Hippocampal formation (tissue), 2 donors: ENCODE measurements at places on chromosomes 2 and 18.

DNA sequence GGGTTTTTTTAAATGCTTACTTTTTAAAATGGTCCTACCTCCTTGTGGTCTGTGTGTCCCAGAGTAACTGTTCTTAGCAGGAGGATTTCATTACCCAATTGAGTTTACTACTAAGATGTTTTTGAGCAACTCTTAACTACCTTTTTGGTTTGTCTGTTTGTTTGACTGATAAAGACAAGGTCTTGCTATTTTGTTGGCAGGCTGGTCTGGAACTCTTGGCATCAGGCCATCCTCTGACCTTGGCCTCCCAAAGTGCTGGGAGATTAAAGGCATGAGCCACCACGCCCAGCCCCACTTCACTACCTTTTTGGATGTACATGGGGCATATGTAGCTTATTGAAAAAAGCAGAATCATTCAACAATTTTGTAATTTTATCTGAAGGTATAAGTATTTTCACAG lies 14.9 kb downstream of the MRPS9 start:
- DNase-seq = no peak

DNA sequence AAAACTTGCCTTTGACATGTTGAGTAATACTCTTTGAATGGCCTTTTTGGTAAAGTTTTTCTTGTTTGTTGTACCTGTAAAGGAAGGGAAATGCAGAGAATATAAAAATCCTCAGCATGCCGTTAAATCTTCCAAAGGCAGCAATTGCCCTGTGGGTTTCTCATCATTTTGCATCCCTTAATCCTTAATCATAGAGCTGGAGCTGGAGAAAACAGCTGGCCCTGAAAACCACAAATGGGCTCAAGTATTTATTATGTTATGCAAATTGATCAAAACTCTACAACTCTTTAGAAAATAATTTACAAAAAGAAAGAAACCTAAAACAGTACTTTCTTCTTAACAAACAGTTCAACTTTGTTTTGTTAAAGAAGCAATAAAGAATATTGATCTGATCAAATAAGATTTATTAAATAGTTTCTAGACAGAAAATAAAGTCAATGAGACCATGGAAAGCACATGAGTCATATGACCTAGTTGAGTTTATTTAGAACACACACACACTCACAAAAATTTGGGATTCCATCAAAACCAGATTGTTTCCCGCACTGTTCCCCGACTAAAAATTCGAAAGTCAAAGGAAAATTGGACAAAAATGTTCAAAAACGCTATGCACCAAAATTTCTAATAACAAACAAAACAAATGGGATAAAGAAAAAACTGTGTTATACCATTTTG lies 309.0 kb downstream of the GULP1 start:
- DNase-seq = no peak

DNA sequence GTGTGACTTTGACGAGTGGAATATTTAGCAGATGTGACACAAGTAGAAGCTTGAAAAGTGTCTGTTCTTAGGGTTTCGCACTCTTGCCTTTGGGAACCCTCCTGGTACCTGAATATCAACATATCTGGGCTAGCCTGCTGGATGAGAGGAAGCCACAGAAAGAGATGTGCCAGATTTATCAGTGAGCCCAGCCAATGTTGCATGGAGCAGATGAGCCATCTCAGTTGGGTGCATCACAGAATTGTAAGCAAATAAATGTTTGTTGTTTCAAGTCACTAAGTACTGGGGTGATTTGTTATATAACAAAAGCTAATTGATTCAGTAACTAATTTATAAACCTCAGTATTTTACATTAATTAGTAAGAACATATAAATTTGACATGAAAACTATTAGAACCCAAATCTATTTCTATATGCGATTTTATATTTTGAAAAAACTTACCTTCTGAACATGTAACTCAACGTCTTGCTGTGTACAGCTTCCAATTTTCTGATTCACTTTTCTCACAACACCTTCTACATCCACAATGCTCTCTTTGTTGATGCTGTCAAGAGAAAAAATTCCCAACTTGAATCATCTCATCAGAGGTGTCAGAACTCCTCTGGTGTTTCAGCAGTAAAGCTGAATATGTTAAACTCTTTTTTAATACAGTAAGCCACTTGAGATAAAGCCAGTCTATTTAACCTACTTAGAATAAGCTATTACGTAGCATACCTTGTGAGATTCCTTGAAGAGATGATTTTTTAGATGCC lies 42.3 kb downstream of the DARS1 start:
- DNase-seq = no peak

- no peak for DNase-seq
Observed at GRCh38 chr18:13431886-13432285, 213.3 kb downstream of the LDLRAD4 start.

GRCh38 chr2:124193706-124194105 lies 168.6 kb downstream of the CNTNAP5 start:
- DNase-seq = no peak

- DNase-seq = no peak
Observed at GRCh38 chr2:74515981-74516633, 1.9 kb downstream of the TLX2 start.

DNA sequence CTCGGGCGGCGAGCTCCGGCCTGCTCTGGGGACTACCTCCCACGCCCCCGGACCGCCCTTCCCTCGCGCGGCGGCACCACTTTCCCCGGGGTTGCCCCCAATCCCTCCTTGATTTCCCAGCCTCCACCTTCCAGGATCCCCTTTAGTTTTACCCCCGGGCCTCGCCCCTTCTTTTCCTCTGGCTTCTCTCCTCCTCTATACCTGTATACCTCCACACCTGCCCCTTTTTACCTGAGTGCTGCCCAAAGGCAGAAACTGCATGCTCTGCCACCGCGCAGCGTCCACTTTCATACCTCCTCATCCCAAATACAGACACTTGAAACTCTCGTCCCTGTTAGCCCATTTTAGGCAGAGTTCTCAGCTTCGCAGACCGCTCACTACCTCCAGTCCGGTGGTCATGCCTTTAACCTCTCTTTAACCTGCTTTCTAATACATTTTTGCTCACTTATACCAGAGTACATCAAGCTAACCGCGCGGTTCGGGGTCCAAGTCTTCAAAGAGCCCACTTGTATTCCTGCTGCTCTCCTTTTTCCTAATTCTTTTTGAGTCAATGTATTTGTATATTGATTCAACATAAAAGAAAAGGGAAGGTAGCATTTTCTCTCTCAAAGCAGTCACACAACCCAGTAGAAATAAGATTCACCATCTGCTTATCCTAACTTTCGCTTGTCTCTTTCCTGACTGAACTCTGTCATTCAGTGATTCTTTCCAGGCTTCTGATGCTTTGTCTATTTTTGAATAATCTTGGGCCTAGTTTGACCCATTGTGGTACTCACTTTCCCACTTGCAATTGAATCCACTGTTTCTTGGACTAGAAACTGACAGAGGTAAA lies 901 bp downstream of the SPOPL start:
- peak; percentile 52 for DNase-seq

GRCh38 chr2:219574484-219575311 lies 2.6 kb downstream of the INHA start:
- DNase-seq = no peak

- DNase-seq = no peak
Observed at GRCh38 chr2:127770973-127771735, 39.8 kb downstream of the WDR33 start.

GRCh38 chr18:26414901-26415440 lies 133.4 kb downstream of the KCTD1 start:
- DNase-seq = no peak

GRCh38 chr18:26621161-26622026 lies 73.0 kb upstream of the KCTD1 start:
- DNase-seq = no peak

DNA sequence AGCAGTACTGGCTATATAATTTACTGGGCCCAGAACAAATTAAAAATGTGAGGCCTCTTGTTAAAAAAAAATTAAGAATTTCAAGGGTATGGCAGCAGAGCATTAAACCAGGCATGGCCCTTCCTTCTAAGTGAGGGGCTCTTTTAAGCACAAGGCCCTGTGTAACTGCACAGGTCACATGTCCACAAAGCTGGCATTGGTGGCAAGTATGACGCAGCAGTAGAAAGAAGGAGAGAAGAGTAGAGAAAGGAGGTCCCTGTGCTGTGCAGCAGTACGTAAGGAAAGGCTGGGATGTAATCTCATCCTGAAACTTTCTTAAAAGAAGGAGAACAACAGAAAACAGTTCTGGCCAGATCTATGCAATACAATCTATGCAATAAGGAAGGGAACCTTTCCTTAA lies 51.2 kb downstream of the MBD2 start:
- no peak for DNase-seq

GRCh38 chr2:11761259-11761658 lies 14.8 kb downstream of the LPIN1 start:
- DNase-seq = no peak

DNA sequence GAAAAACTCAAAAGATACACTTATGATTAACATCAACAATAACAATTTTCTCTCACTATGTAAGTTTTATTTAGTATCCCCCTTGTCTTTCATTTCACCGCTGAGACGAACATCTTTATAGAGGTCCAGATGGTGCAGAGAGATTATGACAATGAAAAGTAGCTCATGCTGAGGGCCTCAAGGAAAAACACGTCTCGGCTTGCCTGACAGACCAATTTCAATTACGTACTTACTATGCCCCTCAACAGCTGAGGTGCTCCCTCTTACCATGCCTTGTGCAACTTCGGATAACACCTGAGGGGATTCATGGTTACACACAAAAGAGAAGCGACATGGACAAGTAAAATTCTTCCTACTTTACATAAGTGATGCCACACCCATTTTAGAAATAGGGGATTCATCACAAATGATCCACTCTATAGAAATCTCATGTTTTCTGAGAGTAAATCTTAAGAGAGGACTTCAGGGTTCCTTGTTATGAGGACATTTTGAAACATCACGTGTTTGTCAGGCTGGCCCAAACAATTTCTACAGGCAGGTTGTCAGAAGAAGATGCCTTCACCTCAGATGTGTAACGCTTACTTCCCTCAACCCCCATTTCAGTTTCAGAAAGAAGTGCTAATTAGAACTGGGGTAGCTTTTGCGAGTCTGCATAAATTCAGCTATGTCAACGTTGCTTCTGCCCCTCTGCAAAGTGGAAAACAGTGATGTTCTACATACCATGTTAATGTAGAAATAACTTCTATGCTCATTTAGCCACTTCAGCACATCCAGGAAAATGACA lies 191.4 kb downstream of the NRXN1 start:
- DNase-seq = no peak

DNA sequence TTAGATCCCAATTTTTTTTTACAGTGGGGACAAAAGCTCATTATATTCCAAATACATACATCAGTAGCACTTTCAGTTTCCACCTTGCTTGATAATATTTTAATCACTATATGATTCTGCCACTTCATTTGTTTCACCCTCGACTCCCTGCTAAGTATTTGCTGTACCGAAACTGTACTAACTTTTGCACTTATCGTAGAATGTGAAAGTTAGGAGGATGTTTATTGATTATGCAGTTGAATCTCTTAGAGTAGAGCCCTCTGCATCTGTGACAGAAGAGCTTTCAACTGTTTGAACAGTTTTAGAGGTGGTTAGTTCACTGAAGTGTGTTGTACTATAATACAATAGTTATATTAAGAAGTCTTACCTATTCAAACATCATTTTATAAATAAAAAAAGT lies 20.8 kb downstream of the NCOA1 start:
- no peak for DNase-seq

DNA sequence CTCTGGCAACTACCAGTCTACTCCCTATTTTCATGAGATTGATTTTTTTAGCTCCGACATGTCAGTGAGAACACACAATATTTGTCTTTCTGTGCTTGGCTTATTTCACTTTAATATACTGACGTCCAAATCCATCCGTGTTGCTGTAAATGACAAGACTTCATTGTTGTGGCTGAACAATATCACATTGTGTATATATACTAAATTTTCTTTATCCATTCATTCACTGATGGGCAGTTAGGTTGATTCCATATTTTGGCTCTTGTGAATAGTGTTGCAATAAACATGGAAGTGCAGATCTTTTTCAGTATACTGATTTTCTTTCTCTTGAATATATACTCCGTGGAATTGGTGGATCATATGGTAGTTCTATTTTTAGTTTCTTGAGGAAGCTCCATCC lies 5.8 kb upstream of the TTC21B start:
- no peak for DNase-seq

DNA sequence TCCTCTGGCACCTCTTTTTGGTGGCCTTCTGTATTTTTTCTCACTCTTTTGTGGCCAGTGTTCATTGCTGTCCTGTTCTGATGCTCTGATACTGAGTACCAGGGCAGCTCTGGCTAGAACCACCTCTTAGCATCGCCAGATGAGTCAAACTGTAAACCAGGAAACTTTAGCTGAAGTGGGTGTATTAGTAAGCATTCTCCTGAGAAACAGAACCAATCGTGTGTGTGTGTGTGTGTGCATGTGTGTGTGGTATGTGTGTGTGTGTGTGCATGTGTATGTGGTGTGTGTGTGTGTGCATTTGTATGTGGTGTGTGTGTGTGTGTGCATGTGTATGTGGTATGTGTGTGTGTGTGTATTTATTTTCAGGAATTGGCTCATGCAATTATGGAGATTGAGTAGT lies 166.3 kb upstream of the SKOR2 start:
- no peak for DNase-seq

GRCh38 chr2:47070920-47071824 lies 83.9 kb downstream of the STPG4 start:
- no peak for DNase-seq

DNA sequence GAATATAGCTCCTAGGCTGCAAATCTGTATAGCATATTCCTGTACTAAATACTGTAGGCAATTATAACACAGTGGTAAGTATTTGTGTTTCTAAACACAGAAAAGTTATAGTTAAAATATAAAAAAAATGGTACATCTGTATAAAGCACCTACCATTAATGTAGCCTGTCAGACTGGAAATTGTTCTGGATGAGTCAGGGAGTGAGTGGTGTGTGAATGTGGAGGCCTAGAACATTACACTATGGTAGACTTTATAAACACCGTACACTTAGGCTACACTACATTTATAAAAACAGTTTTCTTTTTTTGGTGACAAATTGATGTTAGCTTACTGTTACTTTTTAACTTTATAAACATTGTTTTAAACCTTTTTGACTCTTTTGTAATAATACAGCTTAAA lies 226.3 kb downstream of the CCDC85A start:
- DNase-seq = no peak

DNA sequence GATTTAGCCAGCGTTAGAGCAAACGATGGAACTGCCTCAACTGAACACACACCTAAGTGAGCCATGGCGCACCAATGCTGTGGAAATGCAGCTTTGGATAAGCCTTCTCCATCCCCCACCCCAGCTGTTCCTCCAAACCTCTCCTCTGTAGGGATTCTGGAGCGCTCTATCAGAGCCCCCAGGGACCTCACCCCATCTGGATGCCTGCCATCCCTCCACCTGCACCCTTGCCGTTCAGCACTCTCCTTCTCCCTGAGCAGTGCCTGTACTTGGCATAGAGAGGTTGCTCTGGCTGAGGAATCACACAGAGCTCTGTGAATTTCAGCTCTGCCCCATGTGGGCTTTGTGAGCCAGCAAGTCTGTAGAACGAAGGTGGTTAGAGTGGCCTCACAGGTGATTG lies 42.8 kb upstream of the INHBB start:
- DNase-seq = no peak

- DNase-seq = no peak
Observed at GRCh38 chr18:2994603-2995432, 18.1 kb downstream of the LPIN2 start.
